ENCODE measurements at places on chromosomes 13 and 19.

- no peak for DNase-seq
These were observed 153.3 kb downstream of the SIPA1L3 start for GRCh38 chr19:38060331-38060730.

DNA sequence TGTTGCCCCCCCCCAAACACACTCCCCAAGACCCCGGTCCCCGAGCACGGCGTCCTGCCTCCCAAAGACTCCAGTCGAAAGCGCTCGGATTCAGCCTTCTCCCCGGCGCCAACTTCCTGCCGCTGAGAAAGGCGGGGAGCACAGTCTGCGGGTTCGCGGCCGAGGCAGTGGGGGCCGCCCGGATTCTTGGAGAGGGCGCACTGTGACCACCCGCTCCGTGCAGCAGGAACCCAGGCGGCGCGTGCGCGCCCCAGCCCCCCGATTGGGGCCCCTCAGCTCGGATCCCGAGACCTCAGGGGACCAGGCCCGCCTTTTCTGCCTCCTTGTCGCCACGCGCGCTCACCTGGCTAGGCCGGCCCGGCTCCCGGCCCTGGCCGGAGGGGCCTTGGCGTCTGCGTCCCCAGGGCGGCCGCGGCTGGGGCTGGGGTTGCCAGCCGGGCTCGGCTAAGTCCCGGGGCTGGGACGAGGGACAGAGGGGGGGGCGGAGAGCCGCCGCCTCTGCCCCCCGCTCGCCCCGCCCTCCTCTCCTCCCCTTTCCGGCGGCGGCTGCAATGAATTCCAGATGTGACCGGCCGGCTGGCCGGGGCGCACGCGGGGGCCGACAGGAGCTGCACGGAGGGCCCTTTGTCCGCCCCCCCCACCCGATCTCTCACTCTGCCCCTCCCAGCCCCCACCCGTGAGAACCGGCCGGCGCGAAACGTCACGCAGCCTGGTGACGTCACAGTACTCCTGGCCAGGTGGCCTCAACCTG is at the start of gene S1PR2:
Gene S1PR2, minus strand, starts transcription at position 471 of the 751 bp plus-strand sequence. CDS start 6,426 bp downstream, outside the sequence.
- no peak for DNase-seq

DNA sequence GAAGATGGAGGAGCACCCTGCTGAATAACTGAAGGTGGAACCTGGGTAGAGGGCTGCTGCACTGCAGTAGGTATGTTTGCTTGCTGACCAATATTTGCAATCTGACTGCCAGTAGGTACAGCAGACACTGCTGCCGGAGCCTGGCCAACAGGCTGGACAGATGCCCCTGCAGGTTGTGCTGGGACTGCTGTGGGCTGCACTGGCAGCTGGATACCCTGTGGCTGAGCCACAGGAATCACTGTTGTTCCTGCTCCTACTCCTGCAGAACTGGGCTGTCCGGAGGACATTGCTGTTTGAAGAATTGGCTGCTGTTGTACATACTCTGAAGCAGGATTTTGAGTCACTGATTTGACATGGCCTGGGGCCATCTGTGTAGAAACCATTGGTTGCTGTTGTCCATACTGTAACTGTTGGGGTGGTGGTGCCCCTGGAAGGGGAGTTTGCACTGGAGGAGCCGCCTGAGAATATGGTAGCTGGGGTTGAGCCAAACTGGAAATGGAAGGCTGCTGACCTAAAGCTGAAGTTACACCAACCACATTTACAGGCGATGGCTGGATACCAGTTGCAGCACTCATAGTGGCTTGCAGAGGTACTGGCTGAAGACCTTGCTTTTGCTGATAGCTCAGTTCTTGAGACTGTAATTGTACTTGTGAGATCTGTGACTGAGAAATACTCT is 2.2 kb downstream of the TSC22D1 start:
- no peak for DNase-seq

GRCh38 chr13:23322353-23323336 is 110.9 kb downstream of the SACS start:
- no peak for DNase-seq

DNA sequence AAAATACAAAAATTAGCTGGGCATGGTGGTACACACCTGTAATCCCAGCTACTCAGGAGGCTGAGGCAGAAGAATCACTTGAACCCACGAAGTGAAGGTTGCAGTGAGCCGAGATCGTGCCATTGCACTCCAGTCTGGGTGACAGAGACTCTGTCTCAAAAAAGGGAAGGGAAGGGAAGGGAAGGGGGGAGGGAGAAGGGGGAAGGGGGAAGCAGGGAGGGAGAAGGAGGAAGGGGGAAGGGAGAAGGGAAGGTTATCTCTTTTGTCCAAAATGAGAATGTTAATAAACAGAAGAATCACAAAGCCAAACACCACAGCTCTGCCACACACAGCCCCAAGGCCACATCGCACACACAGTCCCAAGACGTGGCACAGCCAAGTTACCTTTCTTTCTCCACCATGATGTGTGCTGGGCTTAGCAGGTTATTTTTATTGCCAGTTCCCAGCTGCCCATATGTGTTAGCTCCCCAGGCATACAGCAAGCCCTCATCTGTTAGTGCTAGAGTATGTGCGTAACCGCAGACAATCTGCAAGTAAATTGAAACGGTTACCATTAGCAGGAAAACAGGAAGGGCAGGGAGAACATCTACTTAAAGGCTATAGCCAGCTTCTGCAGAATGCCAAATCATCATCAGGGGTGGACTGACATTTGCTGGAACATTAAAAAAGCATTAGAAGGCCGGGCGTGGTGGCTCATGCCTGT is 34.3 kb downstream of the RCBTB1 start:
- no peak for DNase-seq

All from NCI-H1417 treated with DMSO at 0.1 percent for 48 hours (cell line).